ENCODE measurements at places on chromosomes 2 and 18.

- DNase-seq, result no peak
These were observed 65.3 kb downstream of the PRKRA start for GRCh38 chr2:178385595-178386148.

DNA sequence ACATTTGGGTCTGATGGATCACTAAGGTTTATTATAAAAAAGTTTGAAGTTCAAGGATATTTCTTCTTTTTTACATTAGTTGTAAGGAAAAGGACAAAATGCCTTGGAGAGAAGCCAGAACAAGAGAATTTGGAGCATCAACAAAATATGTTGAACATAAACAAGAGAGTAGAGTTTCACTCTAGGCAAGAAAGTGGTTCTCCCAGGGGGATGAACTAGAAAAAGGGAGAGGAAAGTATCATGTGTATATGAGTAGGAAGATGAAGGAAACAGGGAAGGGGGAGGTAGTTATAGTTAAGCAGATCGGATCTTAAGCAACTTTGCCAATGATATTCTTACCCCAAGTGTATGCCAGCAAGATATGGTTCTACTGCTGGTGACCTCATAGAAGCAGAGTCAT is 63.8 kb upstream of the GALNT3 start:
- no peak for DNase-seq

DNA sequence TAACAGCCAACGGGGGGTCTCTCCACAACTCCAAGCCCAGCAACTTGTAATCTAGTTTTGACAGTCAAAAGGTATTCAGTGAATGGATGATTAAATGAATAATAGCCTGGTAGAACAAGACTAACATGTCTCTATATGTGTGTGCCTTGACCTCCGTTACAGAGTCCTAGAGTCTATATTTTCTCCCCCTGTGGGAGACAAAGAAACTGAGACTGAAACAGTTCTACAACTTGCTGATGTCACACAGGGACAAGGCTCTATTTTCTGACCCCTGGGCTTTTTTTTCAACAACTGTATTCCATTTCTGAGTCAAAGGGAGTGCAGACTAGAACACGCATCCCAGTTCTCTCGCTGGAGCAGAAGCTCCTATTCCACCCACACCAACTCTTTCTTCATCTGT is 223.6 kb upstream of the AGAP1 start:
- DNase-seq, result no peak

DNA sequence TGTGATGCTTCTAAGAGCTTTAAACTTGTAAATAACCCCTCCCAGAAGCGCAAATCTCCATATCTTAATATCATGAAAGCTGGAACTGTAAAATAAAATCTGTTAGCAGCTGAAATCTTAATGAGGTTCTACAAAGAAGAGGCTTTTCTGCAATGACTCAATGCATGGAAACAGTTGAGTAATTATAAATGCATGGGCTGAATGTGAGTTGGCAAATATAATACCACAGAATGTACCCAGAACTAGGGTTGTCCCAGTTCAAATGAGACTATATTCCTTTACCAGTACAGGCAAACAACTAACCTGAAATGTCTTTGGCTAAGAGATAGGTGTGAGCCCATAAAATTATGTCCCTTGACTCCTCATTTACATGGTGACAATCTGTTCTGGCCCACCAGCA is 52.9 kb downstream of the SATB2 start:
- DNase-seq, result no peak

DNA sequence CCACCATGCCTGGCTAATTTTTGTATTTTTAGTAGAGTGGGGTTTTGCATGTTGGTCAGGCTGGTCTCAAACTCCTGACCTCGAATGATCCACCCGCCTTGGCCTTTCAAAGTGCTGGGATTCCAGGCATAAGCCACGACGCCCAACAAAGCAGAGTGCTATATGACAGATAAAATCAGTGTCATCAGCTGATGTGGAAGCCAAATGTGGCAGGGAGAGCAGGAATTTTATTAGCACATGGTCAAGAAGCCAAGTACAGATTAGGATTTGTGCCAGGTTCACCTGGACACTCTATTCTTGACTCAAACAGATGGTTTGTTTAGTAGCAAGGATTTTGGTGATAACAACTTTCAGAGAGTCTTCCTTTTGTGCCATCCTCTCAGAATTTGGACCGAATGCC is 62.7 kb downstream of the LCLAT1 start:
- DNase-seq, result no peak

DNA sequence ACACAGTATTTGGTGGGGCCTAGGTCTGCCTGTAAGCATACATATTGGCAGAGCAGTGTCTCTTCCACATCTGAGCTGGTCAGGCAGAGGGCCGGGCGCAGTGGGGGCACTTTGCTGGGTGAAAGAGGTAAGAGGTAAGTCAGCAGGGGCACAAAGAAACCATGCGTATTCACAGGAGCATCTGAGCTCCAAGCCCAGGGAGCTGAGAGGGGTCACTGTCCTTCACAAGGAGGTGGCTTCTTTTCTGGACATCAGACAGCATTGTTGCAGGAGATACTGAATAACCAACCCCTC is 201.7 kb downstream of the AGAP1 start:
- no peak for DNase-seq

GRCh38 chr2:240353086-240353798 is 82.2 kb upstream of the GPC1 start:
- DNase-seq, result no peak

- DNase-seq, result no peak
These were observed 118.3 kb upstream of the DOK6 start for GRCh38 chr18:69282371-69282770.

DNA sequence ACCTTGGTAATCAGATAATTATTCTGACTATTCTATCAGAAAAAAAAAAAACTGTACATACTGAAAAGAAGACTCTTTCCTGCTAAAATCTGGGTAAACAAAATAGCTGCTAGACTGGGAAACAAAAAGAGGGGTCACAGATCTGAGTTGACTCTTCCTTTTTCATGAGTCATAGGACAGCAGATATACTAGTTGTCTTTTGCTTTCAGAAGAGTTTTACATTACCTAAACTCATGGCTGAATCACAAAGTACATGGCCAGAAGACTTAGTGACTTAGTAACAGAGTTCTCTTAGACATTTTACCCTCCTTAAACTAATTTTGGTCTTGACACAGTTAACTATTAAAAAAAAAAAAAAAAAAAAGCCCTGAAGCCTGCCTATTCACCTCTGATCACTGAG is 834.0 kb upstream of the FSHR start:
- DNase-seq, result no peak

- no peak for DNase-seq
These were observed 152.1 kb downstream of the NEDD4L start for GRCh38 chr18:58196164-58196563.

GRCh38 chr2:219289537-219290361 is 10.6 kb downstream of the DNAJB2 start:
- DNase-seq, result no peak

DNA sequence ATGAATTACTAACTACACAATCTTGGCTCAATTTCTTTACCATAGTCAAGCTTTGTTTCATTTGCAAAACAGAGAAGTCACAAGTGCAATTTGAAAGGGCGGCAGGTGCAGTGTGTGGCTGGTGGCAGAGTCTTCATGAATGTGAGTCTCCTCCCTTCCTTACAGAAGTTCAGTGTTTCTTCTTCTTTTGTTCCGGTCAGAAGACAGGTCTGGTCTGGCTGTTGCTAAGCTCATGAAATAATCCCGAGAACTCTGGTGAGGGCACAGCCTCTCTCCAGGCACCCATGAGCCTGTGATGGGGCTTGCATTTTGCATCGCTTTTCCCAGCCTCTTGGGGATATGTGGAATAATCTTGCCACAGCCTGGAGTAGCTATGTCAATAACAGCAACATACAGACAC is 824.8 kb upstream of the SALL3 start:
- no peak for DNase-seq

DNA sequence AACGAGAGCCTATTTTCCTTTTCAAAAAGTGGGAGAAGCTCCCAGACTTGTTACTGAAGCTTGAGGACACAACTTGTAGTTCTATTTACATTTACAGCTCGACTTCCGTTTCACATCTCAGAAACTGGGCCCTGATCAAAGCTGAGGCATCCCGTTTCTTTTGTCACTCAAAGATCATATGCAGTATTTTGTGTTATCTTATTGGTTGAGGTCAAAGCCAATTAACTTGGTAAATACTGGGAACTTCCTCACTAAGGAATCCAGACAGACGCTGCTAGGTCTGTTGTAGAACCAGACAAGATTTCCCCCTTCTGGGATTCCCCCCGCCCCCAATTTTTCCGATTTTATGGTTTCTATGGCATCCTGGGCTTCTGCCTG is 50.3 kb downstream of the TSN start:
- DNase-seq, result no peak

DNA sequence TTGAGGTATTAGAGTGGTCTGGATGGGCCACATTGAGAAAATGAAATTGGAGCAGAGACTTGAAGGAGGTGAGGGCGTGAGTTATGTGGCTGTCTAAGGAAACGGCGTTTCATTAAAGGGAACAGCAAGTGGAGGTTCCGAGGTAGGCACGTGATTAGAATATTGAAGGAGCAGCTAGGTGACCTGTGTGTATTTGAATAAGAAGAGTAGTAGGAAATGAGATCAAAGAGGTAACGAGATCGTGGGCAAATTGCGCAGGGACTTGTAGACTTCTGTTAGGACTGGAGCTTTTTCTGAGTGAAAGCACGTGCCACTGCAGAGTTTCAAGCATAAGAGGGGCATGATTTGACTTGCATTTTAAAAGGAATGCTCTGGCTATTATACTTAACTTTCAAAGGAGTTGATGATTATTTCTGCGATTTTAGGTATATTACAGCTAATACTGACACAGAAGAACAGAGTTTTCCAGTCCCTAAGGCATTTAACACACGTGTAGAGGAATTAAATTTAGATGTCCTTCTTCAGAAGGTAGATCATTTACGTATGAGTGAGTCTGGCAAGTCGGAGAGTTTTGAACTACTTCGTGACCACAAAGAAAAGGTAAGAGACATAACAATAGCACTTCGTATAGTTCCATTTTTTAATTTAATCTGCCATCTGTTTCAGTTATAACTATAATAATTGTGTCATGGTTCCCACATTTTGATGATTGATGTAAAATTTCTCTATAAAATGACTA is 48.7 kb downstream of the RMDN2 start:
- DNase-seq, result no peak

DNA sequence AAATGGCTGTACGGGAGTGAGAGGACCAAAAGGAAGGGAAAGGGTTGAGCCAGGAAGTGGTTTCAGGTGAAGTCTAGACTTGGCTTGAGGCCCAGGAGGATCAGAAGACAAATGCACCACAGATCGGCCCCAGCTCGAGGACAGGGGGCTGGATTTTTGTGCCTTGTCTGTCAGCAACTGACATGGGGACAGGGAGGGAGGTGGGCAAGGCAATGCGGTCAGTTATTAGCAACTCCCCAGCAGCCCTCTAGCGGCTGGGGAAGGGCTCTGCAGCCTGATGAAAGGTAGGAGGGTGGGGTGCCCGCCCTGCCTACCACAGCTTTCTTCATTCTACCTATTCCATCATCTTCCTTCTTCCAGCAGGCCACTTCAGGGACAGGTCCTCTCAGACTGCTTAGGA is 50.0 kb downstream of the CPO start:
- no peak for DNase-seq

DNA sequence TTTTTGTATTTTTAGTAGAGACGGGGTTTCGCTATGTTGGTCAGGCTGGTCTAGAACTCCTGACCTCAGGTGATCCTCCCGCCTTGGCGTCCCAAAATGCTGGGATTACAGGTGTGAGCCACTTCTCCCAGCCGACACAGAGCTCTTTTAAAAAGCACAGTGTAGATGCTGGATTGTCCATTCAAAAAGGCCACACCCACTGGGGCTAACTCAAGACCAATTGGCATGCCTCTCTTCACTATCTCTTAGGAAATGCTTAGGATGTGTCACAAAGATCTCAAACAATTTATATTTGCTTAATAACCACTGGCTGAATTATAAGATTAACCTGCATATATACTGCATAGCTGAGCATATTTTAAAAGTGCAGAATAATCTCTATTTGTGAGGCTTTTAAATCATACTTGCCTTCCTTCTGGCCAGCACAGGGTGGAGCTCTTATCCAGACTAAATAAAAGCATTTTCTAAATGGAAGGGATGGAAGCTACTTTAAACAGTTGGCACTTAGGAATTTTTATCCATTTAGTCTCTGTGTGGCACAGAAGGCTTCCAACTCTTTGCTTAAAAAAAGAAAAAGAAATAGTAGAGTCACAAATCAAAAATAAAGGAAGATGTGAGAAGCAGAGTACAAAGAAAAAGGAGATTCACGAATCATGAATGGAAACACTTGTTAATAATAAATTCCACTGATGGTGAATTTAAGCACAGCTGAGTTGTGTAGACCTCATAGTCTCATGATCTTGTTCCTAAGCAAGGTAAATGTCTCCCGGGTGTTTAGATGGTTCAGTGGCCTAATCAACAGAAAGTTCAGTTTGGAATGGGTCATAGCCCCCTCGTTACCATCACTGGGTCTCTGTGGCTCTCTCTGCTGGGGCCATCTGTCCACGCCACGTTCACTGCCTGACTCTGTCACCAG is 22.4 kb downstream of the CRYGD start:
- DNase-seq, result no peak

DNA sequence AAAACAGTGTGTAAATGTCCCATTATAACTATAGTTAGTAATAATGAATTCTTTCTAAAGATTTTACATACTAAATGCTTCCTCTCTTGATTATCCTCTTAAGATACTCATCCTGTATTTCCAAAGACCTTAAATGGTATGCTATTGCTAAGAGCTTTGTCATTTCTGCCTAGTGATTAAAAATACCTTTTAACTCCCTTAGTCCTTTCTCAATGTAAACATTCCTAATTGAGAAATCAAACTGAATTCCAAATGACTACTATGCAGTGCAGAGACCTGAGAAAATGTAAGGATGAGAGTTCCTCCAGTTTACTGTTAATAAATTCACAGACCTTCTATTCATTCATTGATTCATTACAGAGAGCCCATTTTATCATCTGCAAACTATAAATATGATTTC is 86.9 kb downstream of the SOS1 start:
- DNase-seq, result no peak

GRCh38 chr2:36338124-36338826 is 17.3 kb upstream of the CRIM1 start:
- no peak for DNase-seq

DNA sequence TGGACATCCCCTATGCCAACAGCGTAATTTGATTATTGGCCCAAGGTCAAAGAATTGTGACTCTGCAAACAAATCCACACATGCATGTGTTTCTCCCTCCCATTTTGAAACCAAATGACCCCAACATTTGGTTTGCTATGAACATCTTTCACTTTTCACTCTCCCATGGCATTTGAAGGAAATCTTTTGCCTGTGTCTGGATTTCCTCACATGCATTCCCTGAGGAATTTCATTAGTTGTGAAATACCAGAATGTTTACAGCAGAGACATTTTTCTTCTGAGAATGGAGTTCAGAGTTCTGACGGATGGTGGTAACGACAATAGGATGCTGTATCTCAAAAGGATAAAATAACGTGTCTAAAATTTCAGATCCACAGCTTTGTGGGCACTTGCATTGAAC is 60.3 kb upstream of the LMAN1 start:
- no peak for DNase-seq

GRCh38 chr2:195168369-195168768 is 488.7 kb upstream of the SLC39A10 start:
- no peak for DNase-seq
